Stimulated activated CD8-positive, alpha-beta memory T cell treated with anti-CD3 and anti-CD28 coated beads, Interleukin-15, amount 100 ng/mL, for 4 hours (primary cell): ENCODE measurements at places on chromosomes 4 and X.

DNA sequence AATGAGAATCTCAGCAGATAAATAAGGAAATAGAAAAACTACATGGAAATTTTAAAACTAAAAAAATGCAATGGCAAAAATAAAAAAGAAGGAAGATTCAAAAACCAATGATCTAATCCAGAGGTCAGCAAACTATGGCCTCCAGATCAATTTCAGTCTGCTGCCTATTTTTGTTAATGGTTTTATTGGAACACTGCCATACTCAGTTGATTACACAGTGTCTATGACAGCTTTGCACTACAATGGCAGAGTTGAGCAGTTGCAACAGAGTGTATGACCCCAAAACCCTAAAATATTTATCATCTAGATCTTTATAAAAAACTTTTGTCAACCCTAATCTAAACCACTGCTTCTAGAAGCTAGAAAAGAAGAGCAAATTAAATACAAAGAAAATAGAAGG, 170.3 kb downstream of the RAB28 start:
- no peak for DNase-seq

- no peak for DNase-seq
These were observed 88.7 kb downstream of the PDLIM5 start for GRCh38 chr4:94540476-94540875.

DNA sequence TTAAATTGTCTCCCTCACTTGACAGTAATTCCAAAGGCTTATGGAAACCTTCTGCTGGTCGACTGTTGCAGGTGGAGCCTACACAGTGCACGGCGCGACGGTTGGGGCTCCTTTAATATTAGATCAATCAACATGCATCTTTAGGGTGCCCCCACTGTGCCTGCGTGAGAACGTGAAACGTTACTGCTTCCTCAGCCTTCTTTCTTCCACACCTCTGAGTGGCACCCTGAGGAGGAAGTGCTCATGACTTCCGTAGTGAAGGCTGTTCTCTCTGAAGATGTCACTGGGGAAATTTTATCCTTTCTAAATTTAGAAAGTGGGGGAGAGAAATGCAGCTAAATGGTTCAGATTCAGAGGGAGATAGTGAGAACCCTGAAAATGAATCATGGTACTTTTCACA, 184.0 kb upstream of the ZFP42 start:
- DNase-seq: no peak

DNA sequence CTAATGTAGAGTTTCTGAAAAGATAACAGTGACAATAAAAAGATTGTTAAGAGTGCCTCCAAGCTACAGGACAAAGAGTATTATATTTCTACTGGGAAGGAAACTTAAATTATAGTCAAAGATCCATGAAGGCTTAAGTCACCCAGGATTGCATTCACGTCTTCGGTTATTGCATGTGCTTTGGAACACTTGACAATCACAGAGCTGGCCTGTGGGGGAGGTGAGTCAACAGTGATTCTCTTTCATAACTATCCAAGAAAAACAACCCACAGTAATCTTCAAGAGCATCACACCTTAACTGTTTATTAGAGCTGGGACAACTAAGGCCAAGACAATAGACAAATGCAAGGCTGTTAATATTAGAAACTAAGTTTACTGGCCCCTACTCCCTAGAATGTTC, 40.3 kb downstream of the PDGFC start:
- no peak for DNase-seq

GRCh38 chr4:52946855-52947254, 84.7 kb downstream of the RASL11B start:
- no peak for DNase-seq

GRCh38 chr4:38769441-38769840, 13.3 kb downstream of the TLR10 start:
- no peak for DNase-seq

- no peak for DNase-seq
These were observed 401 bp upstream of the EDNRA start for GRCh38 chr4:147480502-147480890.

DNA sequence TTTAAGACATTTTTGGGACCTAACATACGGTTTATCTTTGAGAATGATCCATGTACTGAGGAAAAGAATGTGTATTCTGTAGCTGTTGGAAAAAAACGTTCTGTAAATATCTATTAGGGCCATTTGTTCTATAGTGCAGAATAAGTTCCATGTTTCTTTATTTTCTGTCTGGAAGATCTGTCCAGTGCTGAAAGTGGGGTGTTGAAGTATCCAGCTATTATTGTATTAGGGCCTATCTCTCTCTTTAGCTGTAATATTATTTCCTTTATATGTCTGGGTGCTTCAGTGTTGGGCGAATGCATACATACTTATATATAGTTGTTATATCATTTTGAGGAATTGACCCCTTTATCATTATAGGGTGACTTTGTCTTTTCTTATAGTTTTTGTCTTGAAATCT, 24.7 kb downstream of the MAGEC1 start:
- no peak for DNase-seq

GRCh38 chr4:24244663-24245490, 339.5 kb downstream of the DHX15 start:
- no peak for DNase-seq

- DNase-seq: no peak
These were observed 201.9 kb upstream of the BOD1L1 start for GRCh38 chr4:13829457-13829856.

DNA sequence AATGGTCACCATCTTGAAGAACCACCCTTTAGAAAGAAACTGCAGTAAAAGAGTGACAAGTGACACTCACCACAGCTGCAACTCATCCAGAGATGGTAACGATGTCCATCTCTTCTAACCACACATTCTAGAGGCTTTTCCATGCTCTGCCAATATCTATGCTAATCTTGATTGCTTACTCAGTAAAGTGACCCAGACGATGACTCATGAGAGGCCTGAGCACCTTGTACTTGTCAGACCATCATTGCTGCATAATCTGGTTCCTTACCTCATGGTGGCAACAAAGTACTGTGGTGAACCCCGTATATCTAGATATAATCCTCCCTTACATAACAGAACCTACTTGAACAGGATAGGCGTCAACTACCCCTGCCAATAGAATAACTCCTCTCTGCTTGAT, 75.6 kb downstream of the CCNG2 start:
- DNase-seq: no peak

DNA sequence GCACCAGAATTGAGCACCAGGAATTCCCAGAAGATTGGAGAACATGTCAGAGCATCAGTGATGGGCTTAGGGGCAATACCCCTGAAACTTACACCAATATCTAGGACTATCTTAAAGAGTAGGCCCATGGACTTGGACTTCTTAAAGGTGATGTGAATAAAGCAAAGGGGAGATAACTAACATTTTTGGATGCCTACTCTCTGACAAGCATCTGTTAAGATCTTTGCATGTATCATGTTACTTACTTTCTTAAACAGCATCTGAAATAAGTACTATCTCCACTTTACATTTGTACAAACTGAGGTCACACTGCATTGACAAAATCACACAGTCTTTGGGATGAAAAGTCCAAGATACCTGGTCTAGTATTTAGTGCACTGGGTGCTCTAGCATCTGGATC, 258.6 kb upstream of the ARSJ start:
- DNase-seq: no peak

DNA sequence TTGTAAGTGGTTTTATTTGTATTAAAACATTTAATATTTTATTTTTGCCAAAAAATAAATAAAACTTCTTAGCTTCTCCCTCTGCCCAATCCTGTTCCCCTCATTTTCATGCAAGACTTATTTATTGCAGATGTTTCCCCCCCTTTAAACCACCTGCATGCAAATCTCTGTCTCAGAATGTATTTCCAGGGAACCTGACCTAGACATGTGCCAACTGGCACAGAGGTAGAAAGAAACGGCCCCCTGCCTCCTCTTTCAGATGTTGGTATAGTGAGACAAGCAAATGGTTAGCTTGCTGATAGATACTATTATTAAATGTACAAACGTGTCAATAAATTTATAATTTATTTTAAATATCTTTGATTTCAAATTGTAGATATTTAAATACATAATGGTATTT, 47.1 kb downstream of the KLF3 start:
- DNase-seq: no peak

- DNase-seq: no peak
These were observed 717 bp downstream of the EDA start for GRCh38 chrX:69616457-69617203.

- no peak for DNase-seq
These were observed 305.7 kb downstream of the ARHGAP24 start for GRCh38 chr4:85780664-85781063.

GRCh38 chr4:113837397-113837796, 75.9 kb upstream of the CAMK2D start:
- DNase-seq: no peak

GRCh38 chr4:158032733-158033415, 140.0 kb downstream of the GASK1B start:
- DNase-seq: no peak

DNA sequence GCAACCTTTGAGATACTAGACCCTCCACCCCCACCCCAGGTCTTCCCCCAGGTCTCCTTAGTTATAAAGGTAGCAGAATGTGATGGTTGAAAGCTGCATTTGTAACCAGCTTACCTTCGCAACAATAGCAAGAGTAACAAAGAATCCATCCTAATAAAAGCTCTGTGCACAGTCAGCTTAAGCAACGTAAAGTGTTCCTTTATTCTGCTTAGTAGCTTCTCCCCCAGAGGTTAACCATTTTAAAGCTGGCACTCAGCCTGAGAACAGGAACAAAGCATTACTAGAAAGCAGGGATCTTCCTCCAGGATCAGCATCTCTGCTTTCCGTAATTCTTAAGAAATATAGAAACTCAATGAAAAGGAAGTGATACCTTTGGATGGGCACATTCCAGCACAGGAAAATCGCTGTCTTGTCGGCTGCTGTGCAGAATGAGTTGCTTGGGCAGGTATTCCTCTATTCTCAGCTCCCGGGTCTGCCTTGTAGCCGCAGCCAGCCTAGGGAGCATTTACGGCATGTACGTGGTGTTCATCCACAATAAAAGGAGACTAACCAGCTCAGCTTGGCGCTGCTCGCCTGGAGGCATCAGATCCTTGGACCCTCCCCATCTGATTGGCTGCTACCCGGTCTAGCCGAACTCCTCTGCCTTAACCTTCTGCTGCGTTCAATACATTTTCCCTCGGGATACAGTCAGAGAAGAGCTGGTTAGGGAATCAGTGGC, 113.0 kb upstream of the TLR3 start:
- DNase-seq: no peak

DNA sequence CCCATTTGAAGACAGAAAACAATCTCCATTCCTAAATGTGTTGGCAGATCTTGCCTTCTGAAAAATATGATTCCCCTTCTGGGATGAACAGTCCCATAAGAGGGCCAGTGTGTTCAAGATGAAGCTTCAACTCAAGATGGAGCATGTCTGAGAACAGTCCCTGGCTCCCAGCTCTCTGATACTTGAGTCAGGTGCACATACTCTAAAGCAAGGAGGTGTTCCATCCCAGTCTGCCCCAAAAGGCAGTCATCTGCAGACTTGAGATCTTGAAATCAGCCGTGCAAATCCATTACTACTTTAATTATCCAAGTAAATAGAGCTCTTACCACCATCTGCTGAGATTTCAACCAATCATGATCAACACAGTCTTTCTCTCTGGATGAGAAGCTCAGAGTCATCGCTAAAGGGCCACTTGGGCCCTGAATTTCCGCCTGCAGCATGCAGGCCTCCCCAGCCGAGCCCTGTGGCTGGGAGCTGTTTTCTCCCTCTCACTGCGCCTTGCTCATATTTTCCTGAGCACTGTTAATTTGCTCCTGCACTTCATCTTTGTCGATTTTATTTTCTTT, 22.2 kb downstream of the CCDC149 start:
- no peak for DNase-seq

DNA sequence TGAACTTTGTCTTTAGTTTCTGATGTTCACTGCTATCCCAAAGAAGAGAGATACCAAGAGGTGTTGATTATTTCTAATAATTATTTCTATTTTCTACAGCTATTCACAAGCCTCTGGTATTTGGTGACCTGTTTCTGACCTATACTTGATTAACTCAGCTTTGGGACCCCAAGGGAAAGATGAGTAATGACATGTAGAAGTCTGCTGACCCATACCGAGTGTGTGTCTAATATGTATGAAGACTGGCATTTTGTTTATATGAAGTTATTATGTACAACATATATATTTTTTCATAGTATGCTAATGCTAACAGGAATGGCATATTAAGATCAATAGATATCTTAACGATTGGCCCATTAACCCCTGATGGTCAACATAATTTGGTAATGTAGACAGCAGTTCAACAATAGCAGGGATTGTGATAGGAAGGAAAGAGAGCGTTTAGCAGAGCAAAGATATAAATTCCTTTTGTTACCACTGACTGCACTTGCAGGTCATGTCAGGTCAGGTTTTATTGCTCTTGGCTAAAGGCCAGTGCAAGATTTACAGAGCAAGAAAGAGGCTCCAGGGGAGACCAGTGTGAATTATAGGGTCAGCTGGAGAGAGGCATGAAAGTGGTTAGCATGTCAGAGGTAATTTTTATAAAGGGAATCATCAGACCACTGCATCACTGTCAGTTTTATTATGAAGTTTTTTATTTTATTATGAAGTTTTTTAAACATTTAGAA, 94.7 kb upstream of the DIPK2B start:
- DNase-seq: no peak

DNA sequence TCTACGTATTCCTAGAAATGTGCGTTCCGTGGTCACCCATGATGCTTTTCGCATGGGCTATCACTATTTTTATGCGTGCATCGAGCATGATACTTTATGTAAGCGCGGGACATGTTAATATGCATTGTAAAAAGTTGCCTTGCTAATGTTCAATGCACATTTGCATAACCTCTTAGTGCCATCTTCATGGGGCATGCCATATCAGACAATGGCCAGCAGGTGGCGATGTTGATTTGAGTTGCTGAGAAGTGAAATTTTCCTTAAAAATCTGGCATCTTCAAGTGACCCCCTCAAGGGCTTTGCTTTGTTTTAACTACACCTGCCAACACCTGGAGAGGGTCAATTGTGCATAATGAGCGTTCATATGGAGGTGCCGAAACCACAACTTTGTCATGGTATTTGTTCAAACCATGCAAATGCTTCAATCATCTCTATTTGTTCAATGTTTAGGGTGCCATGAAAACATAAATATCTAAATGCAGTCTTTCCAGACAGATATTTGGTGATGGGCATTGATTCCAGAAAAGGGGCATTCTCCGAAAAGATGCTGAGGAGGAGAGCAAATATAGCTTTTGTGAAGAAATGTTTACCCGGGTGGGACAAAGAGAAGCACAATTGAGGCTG, 833.9 kb upstream of the PRKX start:
- no peak for DNase-seq

GRCh38 chr4:181971973-181972372, 271.2 kb upstream of the TENM3 start:
- no peak for DNase-seq
